MCF 10A (cell line): ENCODE measurements at places on chromosomes 3 and 15. TPM values are rescaled to one million over a fixed set of nuclear protein-coding genes. Genes with fewer than 3 reads are reported as not detected.
A peak's percentile ranks its signal among the peaks of the same experiment; 100 is the strongest.

Gene GOLGA8T
- total RNA-seq = 0.59 and 0.61 TPM in 2 replicates

- H3K27me3 ChIP-seq = no peaks in the 10 kb centered on the region
- H3K27ac ChIP-seq = no peak overlapping the region
- no peak overlapping the region for H3K4me3 ChIP-seq
- peaks cover 11% of the 10 kb centered on the region for H3K4me1 ChIP-seq
These were observed 23.3 kb downstream of the LRCH3 start for GRCh38 chr3:197814372-197814771.

- H3K27ac ChIP-seq = peak overlapping the region; percentile 60
- no peaks in the 10 kb centered on the region for H3K36me3 ChIP-seq
- H3K4me3 ChIP-seq = no peak overlapping the region
- H3K27me3 ChIP-seq = no peaks in the 10 kb centered on the region
- peaks cover 12% of the 10 kb centered on the region for H3K4me1 ChIP-seq
- no peak for DNase-seq
These were observed 48.4 kb upstream of the TRAK1 start for GRCh38 chr3:42042747-42043098.

- no peaks in the 10 kb centered on the region for H3K27me3 ChIP-seq
- H3K36me3 ChIP-seq = peaks cover 94% of the 10 kb centered on the region
- no peak overlapping the region for H3K4me3 ChIP-seq
- no peak overlapping the region for H3K27ac ChIP-seq
- no peaks in the 10 kb centered on the region for H3K4me1 ChIP-seq
These were observed 32.0 kb downstream of the RNF168 start for GRCh38 chr3:196471551-196471950.
